ENCODE measurements at places on chromosomes 5 and 9.
A peak's percentile ranks its signal among the peaks of the same experiment; 100 is the strongest.

DNA sequence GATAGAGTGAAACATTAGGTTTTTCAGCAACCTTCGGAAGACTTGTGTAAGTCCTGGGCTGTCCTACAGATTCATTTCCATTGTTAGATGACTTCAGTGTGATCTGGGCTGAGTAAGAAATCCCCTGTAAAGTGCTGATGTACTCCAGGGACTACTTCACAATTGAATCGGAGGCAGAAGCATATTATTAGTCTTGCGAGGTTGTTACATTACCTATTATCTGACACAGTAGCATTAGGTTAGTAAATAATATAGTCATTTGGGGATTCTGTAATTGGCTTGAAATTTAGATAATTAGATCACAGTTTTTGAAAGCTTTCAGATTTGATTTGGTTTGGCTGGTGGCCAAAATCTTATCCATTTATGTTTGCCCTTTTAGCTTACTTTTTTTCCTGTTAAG lies 62.4 kb downstream of the DMRT1 start:
- DNase-seq: no peak

GRCh38 chr5:122141751-122142150 lies 12.4 kb downstream of the ZNF474 start:
- DNase-seq: no peak

GRCh38 chr9:95981761-95982390 lies 106.4 kb downstream of the ERCC6L2 start:
- no peak for DNase-seq

DNA sequence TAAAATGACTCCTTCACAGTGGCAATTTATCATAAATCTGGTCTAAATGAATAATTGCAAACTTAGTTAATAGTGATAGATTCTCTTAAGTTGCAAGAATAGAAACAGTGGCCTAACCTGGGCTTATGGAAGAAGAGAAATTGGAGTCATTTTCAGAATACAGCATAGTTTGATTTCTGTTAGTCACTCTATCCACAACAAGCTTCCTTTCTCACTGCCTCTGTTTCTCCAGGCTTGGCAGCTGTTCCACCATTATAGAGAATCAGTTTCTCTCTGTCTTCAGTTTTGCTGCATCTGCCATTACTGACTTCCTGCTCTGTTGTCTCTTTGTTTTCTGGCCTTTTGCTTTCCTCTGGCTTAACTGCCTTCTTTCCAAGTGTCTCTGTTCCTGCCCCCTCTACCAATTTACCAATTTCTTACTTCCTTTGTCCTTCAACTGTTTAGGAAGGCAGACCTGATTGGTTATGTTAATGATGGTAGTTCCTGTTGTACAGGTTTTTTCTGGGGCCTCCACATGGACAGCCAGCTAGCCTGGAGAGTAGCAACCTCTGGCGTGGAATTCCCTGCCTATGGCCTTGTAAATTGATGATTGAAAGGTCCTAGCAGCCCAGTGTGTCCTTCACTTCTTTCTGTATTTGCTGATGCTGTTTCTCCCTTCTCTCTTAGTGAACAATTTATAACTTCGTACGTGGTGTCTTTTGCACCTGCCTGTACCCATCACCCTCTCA lies 75.9 kb upstream of the RASGRF2 start:
- no peak for DNase-seq

- no peak for DNase-seq
Observed at GRCh38 chr9:133656211-133657119, 20.3 kb downstream of the DBH start.

- DNase-seq: no peak
Observed at GRCh38 chr5:139385061-139386049, 2.3 kb upstream of the SLC23A1 start.

GRCh38 chr5:96157077-96157780 lies 195.6 kb upstream of the ELL2 start:
- no peak for DNase-seq

DNA sequence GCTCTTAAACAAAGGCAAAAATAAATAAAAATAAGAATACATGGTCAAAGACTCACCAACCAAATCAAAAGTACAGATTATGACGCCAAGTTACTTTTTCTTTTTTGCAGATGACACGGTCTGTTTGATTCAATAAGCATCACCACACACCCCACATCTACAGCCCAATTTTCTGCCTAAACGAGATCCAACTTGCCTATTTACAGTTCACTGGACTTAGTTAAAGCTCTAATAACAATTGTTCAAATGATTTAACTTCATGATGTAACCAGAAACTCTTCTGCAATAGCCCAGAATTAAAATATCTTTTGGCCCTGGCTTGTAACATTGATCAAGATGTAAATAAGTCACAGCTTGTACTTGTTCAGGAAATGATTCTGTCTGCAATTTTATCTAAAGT lies 590.3 kb upstream of the C9orf72 start:
- no peak for DNase-seq

GRCh38 chr5:37255774-37256358 lies 6.7 kb upstream of the CPLANE1 start:
- no peak for DNase-seq

DNA sequence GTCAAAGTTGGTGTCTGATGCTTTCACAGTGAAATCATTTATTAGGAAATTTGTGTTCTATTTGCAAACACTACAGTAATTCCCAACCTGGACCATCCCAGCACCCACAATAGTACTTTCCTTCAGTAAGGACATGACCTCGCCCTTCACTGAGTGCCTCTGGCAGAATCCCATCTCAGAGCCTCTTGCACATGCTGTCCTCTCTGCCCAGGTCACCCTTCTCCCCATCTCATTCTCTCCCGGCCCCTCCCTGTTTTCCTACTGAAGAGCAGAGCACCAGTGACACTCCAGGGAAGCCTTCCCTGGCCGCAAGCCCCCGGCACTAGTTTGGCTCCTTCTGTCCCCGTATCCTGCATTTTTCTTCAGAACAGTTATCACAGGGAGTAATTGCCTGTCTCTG lies 220.4 kb downstream of the MAPKAP1 start:
- no peak for DNase-seq

- DNase-seq: no peak
Observed at GRCh38 chr5:138942861-138943260, 67.7 kb upstream of the LRRTM2 start.

GRCh38 chr9:128068386-128069205 lies 564 bp downstream of the SLC25A25 start:
- DNase-seq: no peak

GRCh38 chr5:118146824-118147223 lies 841.5 kb downstream of the DTWD2 start:
- no peak for DNase-seq

GRCh38 chr5:126983874-126984266 lies 46.5 kb downstream of the MARCHF3 start:
- DNase-seq: no peak

DNA sequence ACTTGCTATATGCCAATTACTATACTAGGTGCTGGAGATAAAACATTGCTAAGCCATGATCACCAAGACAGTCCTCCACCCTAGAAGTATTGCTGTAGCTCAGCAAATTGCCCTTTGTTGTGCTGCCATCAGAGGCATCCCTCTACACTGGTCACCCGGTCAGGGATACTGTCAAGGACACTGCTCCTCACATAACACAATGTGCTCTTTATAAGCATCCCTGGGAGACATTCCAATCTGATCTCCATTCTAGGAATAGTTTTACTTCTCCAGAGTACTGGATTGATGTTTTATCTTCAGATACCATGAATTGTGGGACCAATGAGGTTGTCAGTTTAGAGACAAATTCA lies 10.4 kb upstream of the DNAJA1 start:
- no peak for DNase-seq

DNA sequence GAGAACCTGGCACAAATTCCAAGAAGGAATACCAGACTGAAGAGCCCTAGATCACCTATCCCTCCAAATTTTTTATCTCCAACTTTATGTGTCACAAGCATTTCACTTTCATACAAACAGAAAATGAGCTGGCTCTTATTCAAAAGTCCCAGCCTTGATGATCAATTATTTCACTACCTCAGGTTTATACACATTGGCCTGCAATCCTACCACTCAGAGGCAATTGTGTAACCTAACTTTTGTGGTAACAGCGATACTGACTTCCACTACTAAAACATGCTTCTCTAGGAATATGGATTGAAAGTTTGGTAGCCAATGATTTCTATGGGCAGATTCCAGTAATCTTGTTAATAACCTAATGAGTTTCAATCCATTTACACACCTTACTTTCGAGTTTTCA lies 10.5 kb downstream of the RNF38 start:
- DNase-seq: no peak

GRCh38 chr5:151926188-151926587 lies 1.5 kb upstream of the GLRA1 start:
- no peak for DNase-seq

DNA sequence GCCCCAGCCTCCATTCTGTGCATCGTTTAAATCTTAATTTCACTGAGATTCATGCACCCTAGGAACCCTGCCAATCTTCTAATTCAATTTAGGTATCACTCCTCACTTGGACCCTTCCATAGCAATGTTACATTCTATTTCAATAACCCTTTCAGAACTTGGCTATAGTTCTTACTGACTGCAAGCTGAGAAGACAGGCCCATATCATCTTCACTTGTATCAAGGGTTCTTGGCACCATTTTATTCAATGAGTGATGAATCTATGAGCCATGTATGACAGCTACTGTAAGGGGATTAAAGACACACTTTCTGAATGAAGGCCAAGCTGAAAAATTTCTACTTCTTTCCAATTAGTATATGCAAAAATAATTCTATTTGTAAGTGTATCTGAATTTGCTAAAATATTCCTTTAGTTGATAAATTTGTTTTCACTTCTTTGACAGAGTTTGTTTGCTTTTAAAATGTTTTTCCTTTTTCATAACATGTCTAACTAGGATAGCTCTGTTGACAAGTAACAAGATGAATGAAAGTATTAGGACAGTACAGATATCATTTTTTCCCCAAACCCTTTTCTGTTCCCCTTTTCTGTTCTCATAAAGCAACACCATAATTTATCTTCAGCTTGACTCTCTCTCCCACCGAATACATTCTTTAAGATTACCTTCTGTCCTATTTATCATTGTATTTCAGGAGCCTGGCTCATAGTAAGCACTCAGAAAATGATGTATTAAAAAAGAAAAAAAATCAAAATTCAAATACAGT lies 9.6 kb downstream of the ITGA2 start:
- DNase-seq: no peak

- no peak for DNase-seq
Observed at GRCh38 chr5:121049971-121050370, 585.9 kb downstream of the PRR16 start.

GRCh38 chr9:136058801-136059302 lies 36.2 kb downstream of the NACC2 start:
- no peak for DNase-seq

DNA sequence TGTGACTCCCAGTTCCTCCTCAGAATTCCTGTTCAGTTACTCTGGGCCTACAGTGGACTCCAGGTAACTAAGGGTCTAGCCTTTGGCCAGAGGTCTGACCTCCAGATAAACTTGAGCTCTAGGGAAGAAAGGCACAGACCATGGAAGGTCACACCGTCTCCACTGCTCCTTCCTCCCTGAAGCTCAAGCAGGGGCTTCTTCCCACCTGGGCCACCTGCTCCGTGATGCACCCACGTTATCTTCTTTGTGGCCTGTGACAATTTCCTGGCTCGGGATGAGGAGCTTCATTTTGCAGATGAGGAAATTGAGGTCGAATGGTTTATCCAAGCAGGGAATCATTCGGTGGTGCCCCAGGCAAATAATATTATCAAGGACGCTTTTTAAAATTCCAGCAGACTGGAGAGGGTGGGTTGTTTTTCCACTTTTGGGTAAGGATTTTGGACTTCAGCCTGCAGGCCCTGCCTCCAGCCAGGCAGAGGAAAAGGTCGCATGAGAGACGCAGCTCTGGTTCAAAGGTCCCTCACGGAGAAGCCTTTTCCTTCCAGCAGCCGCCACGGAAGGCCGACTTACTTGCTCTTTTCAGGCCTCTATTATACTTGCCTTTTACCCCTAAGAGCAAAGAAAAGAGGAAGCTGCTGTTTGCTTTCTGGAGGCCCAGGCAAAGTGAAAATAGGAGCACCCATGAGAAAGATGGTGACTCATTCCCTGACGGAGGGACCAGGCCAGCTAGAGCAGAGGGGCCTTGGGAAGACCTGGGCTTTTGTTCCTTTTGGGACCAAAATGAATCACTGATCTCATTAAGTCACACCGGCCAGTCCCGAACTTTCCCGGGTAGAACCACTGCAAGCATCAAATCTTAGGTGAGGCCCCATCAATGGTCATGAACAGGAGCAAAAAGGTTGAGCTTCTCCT lies 22.8 kb upstream of the DUSP1 start:
- DNase-seq: no peak

DNA sequence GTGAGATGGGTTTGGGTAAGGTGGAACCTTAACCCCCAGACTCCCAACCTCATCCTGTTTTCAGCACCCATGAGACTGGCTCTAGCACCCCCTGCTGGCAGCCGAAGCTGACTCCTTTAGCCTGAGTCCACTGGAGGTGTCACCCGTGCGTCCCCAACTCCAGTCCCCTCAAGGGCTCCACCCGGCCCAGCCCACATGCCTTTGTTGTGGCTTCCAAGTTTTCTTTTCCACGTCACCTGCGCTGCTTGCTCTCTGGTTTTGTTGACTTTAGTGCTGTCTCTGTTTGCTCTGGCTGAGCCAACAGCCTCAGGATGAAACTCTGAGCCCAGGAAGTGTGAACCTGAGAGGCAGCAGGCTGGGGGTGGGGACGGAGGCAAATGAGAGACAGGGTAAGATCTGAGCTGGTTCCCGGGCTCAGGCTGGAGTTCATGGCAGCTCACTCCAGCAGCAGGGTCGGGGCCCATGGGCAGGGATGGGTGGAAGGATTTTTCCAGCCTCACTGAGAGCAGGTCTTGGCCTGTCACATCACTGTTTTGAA lies 13.2 kb upstream of the AQP7 start:
- peak; percentile 69 for DNase-seq

Data from HEK293T (cell line).